Stimulated activated CD4-positive, alpha-beta T cell treated with anti-CD3 and anti-CD28 coated beads, Interleukin-12 subunit alpha, Interleukin-12 subunit beta, amount 100 ng/mL, for 48 hours (primary cell): ENCODE measurements at places on chromosomes 3 and 15.

DNA sequence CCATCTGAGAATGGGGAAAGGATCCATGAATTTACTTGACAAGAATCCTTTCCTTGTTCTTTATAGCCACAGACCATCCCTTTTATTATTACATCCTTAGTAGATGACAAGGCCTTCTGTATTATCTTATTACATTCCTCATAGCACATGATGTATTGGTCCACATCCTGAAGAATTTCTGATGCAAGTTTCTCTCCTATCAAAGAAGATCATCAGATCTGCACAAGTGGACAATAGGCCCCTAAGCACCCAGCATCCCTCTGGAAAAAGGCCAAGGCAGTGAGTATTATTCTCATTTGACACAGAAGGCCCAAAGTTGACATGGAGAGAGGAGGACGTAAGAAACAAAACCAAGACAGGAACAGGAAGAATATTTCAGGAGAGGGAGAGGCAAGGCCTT, 31.4 kb downstream of the MYL3 start:
- no peak for DNase-seq

- DNase-seq, result no peak
Measured at GRCh38 chr3:194034346-194035336, 101.3 kb upstream of the HES1 start.

DNA sequence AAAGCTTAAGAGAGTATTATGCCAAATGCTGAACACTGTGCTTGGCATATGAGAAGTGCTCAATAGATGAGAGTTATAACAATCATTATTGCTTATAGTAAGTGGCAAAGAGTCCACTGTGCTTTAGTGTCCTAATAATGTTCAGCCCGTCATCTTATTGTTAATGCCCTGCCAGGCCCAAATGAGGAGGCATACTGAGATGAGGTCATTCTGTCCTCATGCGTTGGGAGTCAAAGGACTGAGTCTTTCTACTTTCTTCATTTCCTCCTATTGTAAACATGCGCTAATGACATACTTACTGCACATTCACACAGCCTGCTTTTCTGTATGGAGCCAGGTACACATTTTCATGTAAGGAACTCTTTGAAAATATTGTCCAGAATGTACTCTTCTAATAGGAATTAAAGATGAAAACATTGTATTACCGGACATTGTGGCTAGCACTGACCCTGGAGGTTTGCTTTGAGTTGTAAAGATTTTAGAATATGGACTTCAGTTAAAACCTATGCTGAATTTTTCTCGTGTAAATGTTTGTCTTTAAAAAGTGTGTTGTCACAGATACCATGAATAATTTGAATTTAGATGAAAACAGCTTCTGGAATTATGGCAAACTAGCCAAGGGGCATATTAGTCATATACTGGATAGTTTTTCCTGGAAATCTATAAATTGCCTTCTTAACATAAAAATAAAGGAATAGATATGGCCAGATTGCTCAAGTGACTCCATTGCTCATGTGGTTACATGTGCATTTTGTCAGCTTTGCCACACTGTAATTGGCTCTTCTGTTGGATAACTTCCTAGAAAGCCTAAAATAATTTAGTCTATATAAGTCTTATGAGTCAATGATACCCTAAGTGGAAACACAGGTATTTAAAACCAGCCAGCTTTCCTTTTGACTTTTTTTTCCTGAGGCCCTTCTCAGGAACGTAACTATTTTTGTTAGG, 38.3 kb downstream of the KBTBD12 start:
- no peak for DNase-seq

- no peak for DNase-seq
Measured at GRCh38 chr15:70236341-70237086, 138.8 kb upstream of the TLE3 start.

GRCh38 chr3:70539908-70540307, 227.5 kb upstream of the MDFIC2 start:
- DNase-seq, result no peak

GRCh38 chr3:73695841-73696240, 71.1 kb upstream of the PDZRN3 start:
- no peak for DNase-seq

GRCh38 chr3:15892311-15893227, 94.8 kb upstream of the ANKRD28 start:
- no peak for DNase-seq

- DNase-seq, result no peak
Measured at GRCh38 chr3:62260655-62261054, 112.7 kb downstream of the FEZF2 start.

- DNase-seq, result peak; percentile 53
Measured at GRCh38 chr3:27721717-27722564, at the start of gene EOMES. Gene EOMES (minus strand): TSS chr3:27722323. CDS start chr3:27722294, 29 bp downstream.

DNA sequence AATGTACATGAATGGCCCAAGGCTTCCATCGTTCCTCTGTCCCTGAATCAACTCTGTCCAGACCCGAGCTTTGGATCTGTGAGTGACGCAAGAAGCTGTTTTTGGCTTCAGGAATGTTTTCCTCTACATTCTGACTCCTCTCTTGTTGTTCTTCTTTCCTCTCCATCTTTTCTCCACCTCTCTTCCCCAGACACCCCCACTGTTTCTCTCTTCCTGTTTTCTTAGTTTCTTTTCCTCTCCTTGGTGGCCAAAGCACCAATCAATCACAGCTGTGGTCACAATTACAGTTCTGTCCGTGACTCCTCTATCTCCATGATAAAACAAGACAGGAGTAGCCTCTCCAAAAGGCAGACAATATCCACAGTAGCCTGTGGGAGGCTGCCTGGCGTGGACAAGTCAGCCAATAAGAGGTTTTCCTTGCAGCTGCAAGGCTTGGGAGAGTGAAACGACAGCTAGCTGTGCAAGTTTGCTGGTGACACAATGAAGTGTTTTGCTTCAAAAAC, 4.9 kb upstream of the TMEM212 start:
- DNase-seq, result no peak

DNA sequence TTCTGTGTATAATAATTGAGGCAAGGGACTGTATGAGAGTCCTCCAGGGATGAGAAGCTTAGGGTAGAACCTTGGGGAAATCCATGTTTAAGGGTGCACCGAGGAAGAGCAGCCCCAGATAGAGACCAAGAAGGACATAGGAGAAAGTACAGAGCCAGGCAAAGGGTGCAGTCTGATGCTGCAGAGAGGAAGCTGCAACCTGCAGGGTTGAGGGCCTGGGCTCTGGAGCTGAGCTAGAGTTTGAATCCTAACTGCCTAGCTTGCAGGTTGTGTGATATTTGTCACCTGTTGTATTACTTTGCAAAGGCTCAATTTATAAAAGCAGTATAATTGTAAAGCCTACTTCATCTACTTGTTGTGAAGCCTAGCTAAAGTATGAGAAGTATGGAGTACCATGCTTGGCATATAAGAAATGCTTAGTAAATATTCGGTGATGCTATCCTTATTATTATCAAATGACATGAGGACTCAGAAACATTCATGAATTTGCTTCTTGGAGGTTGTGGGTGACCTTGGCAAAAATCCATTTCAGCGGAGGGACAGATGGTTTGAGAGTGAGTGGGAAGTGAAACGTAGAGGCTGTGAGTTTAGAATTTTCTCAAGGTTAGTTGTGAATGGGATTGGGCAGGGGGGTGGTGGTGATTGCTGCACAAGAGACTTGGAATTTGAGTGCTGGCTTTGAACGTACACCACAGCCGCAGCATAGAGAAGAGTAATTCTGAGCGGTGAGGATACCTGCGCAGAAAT, 43.8 kb downstream of the PLCL2 start:
- no peak for DNase-seq

DNA sequence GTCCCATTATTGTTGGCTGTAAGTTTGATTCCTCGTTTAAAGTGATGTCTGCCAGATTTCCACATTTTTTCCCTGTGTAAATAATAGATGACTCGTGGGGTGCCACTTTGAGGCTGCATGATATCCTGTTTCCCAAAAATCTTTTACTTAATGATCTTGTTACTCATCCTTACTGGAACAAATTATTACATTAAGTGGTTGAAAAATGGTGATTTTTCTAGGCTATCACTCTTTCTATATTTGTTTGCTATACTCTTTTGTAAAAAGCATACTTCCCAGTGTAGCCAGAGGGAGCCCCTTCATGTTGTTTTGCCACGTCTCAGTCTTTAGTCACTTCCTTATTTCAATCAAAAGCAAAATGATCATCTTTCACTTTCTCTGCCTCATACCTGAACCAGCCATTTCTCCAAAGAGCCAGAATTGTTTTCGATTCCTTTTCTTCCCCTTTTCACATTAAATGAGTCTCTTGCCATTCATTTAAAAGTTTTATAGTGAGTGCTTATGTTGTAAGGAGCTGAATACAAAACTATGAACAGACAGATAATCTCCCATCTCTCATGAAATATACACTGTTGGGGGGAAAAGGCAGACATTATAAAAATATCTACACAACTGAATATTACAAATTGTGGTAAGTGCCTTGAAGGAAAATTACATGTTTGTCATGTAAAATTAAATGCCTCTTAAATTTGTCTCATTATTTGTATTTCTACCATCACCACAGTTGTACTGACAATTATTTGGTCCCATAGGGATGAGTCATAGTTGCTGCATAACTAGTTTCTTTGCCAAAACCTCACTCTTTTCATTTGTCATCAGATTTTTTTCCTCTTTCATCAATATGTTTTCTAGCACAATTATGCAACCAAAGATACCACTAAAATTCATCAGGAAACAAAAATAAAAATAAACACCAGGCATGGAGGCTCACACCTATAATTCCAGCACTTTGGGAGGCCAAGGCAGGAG, 41.5 kb downstream of the ADGRG7 start:
- no peak for DNase-seq

GRCh38 chr15:42140383-42141070, 15.9 kb downstream of the PLA2G4F start:
- no peak for DNase-seq

DNA sequence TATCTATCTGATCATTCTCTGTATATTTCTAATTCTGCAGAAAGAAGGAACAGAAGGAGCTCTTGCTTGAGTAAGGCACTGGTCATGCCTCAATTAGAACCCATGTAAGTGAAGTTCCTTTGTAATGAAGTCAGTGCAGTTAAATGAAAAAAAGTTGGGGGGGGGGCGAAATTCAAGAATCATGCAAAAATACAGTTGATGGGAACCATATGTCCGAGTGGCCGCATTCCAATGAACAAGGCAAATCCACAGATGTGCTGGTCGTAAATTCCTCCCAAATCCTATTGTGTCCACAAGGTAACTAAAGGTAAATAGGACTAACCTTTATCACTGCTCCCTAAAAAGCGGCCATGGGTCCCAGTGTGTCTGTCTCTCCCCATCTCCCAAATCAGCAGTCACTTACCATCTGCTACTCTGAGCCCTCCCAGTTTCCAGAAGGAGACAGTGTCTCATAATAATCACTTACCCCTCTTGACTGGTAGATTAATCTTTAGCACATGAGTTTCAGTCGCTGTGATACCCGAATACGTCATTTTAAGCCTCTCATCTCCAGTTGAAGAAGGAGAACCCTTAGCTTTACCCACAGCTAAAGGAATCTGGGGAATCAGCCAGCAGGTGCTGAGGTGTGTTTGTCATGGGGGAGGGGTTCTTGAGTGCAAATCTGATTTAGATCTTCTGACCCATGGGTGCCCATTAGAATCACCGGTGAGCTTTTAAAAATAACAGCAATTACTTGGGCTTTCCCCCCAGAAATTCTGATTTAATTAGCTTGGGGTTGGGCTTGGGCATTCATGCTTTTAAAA, 56.3 kb upstream of the EPHB3 start:
- DNase-seq, result no peak

GRCh38 chr3:33071946-33072345, 25.0 kb downstream of the GLB1 start:
- DNase-seq, result no peak

DNA sequence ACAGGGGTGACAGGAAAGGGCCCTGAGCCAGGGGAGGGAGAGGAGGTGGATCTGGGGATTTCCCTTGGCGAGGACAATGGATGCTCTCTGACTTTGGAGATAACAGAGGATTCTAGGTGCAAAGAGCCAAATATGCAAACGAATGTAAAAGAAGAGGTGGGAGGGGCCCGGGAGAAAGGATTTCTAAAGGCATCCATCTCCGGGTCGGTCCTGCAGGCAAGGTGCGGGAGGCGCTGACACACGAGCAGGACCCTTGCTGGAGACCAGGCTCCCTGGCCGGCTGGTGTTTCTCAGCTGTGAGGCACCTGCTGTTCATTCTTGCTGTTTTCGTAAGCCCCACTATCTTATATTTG, 115.2 kb upstream of the TLE3 start:
- DNase-seq, result no peak
